ENCODE measurements at places on chromosomes 5 and 9.
A peak's percentile ranks its signal among the peaks of the same experiment; 100 is the strongest.

DNA sequence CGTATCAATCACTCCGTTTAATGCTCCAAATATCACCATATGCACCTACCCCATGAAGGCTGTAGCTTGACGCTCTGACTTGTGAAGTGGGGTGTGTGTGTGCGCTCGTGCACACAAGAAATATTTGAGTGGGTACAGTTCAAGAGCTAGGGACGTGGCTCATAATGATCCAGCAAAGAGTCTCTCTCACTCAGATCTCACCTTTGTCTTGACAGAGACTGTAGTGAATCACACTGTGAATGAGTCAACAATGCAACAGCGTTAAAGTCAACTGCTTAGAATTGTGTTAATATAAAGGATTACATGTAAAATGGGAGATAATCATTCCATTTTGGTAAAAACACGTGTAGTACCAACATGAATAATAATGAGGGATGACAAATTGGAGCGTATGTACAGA lies 119.4 kb downstream of the MED27 start:
- no peak for DNase-seq

DNA sequence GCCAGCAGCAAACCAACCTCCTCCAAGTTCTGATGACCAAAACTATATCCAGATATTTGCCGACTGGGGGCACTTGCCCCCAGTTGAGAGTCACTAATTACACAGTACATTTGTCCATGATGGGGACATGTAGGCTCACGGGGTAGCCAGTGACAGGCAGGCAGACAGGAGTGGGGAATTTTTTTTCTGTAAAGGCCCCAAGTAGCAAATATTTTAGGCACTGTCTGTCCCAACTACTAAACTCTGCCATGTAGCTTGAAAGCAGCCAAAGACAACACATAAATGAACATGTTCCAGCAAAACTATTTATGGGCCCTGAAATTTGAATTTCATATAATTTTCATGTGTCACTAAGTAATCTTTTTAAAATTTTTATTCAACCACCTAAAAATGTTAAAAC lies 80.7 kb downstream of the GRIA1 start:
- DNase-seq, result no peak

GRCh38 chr9:122991370-122991830 lies 42.1 kb upstream of the GPR21 start:
- peak; percentile 0 for DNase-seq

DNA sequence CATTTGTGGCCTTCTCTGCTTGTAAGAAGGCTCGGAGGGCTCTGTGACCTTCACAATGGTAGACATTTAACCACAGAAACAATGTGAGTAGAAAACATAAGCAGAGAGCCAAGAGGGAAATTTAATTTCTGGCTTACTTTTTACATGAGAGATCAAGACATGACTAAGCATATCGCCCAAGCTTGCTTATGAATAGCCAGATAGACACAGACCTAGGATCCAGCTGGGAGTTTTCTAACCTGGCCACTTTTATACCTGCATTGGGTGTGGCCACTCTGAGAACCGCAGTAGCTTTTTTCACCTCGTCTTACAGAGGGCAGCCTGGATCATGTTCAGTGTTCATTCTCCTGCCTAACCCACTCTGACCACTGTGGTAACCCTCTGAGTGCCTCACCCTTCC lies 244.9 kb upstream of the KCNN2 start:
- no peak for DNase-seq

DNA sequence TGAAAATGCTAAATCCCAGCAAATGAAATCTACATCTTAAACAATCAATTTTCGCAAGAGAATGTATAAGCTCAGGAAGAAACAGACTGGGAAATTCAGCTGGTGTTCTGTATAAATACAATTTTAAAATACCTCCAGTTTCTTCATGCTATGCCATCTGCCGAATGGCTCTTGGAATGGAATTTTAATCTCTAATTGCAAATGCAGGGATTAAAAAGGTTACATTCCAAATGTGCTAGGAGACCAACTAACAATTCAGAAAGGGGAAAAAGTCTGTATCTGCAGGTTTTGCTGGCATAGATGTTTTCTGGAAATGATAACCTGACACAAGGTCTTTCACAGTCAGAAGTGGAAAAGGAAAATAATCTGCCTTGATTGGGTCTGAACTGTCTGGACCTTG lies 379.7 kb downstream of the MAT2B start:
- DNase-seq, result no peak

GRCh38 chr9:21796768-21797167 lies 5.7 kb upstream of the MTAP start:
- DNase-seq, result no peak

DNA sequence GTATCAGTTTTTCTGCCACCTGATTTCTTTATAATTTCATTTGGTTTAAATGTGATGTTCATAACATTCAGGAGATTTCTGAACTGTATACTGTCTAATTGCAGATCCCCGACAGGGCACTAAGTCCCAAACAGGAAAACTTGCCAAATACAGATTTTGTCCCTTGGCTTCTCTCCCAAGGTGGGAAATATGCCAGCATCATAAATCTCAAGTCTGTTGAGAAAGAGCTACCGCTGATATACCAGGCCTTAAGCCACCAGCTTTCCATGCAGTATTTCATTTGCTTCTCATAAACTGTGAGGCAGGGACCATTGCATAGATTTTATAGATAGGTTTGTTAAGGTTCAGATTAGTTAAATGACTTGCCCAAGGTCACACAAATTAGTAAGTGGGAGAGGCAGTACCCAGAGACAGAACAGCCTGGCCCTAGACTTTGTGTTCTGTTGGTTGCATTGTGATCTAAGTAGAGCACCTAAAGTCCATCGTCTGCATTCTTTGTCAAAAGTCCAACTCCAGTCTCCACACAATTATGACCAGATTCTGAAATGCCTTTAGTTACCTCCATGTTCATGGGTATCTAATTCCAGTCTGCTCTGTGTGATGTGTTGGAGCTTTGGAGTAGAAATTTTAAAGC lies 16.2 kb downstream of the GPR21 start:
- no peak for DNase-seq

DNA sequence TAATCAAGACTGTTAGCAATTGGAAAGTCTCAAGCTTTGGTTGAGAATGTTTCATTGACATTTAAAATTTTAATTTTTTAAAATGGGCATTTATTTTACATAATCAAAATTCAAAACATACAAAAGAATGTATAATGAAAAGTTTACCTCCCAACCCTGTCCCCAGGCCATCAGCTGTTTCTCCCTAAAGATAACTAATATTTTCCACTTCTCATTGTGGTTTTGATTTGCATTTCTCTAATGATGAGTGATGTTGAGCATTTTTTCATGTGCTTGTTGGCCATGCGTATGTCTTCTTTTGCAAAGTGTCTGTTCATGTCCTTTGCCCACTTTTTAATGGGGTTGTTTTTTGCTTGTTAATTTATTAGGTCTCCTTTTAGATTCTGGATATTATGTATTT lies 11.4 kb upstream of the MACIR start:
- DNase-seq, result no peak

DNA sequence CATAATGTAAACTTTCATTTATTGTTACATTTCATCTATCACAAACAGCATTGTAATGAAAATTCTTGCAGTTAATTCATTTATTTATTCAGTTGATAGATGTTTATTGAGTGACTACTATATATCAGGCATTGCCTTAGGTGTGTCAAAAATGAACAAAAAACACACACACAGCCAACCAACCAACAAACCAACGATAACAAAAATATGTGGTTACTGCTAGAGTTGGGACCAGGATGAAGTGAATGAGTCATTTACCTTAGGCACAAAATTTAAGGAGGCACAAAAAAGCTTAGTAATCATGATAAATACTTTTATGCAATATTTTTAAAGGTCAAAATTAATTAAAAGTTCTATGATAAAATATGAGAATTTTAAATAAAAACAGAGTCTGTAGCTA lies 223.4 kb downstream of the CSNK1G3 start:
- no peak for DNase-seq

DNA sequence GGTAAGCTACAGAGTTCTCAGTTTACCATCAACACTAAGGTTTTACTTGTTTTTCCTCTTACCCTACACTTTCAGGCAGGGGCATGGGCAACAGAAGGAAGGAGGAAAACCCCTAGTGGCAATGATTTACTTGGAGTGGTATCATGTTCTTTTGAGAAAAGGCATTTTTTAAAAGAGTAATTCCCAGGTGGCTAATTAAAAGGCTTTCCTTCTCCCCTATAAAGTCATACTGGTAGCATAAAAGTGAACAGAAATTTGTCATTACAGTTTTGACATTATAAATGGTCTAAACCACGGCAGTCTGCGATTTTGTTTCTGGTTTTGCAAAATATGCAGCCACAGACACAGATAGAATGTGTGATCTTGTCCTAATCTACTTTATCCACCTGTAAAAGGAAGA lies 30.9 kb upstream of the OR2K2 start:
- DNase-seq, result no peak

- no peak for DNase-seq
Observed at GRCh38 chr5:142748132-142748531, 22.0 kb upstream of the ARHGAP26 start.

GRCh38 chr5:100464418-100464817 lies 70.8 kb upstream of the FAM174A start:
- no peak for DNase-seq

- no peak for DNase-seq
Observed at GRCh38 chr9:122551371-122551770, 1.5 kb upstream of the OR1N2 start.

GRCh38 chr9:3848445-3849114 lies 322.8 kb upstream of the RFX3 start:
- DNase-seq, result no peak

- DNase-seq, result no peak
Observed at GRCh38 chr5:106909716-106910115, 761.0 kb downstream of the EFNA5 start.

- DNase-seq, result no peak
Observed at GRCh38 chr9:36900856-36901220, 133.2 kb downstream of the PAX5 start.

DNA sequence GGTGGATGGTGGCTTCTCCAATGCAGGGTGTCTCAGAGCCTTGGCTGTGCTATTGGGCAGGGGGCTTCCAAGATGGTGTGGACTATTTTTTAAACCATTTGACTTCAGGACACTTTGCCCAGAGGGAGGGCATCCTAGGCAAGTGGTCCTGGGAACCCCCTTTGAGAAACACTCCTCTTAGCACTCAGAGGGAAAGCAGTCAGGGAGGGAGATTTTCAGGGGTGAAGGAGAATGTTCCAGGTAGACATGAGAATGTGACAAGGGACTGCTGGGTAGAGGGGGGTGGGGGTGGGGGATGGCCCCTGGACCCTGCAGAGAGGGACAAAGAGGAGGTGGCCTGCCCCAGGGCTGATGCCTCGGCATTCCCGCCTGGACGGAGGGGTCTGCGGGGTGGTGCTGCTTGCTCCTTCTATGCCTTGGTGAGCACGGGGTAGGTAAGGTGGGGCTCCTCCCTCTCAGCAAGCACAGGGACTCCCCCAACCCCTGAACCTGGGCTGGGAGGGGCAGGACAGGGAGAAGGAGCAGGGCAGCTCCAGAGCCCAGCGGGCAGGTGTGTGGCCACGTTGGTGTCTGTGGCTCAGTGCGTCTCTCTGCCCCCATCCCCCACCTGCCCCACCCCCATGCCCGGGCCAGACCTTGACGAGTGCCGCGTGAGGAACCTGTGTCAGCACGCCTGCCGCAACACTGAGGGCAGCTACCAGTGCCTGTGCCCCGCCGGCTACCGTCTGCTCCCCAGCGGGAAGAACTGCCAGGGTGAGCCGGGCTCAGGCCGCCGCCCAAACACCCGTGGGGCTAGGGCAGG lies 13.8 kb upstream of the ASS1 start:
- DNase-seq, result no peak

GRCh38 chr9:115230924-115231515 lies 113.1 kb upstream of the TNC start:
- DNase-seq, result no peak

DNA sequence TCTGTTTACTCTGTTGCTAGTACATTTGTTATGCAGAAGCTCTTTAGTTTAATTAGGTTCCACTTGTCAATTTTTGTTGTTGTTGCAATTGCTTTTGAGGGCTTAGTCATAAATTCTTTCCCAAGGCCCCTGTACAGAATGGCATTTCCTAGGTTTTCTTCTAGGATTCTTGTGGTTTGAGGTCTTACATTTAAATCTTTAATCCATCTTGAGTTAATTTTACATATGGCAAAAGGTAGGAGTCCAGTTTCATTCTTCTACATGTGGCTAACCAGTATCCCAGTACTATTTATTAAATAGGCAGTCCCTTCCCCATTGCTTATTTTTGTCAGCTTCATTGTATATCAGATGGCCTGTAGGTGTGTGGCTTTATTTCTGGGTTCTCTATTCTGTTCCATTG lies 792.4 kb downstream of the PTPRD start:
- DNase-seq, result no peak

DNA sequence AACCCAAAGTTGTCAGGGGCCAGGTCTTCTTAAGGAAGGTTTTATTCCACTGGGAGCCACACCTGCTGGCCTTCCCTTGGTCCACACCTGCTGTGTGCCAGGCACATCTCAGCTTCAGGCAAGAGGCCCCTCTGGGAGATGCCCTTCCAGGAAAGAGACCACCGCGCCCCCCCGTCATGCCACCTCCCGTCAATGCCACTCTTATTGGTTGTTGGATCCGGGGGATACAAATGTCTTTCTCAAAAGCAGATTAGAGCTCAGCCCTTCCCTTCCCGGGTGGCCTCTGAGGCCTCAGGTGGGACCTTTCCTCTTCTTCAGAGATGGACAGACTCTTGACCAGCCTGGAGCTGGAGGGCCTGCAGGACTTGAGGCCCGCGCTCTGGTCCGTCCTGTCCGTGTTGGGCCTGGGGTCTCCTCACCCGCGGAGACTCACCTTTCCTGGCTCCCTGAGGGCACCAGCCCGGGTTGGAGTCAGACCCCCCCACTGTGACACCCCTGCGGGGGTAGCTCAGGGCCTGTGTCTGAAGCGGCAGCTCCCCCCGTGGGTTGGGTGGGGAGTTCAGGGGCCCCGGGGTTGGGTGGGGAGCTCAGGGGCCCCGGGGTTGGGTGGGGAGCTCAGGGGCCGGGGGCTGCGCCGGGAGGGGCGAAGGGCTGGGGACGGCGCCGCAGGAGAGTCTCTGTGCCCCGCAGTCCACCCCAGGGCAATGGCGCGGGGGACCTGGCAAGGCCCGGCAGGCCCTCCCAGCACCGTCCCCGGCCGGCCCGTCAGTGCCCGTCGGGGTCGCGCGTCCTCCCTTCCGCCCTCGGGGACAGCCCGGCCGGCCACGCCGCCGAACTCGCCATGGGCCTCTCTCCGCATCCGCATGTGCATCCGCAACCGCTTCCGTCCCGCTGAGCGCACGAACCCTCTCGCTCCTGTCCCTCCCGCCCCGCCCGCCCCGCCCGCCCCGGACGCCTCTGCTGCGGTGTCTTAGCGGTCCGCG lies 3.7 kb upstream of the SLC9A3 start:
- DNase-seq, result no peak

- peak; percentile 4 for DNase-seq
Observed at GRCh38 chr5:76601470-76601869, 21.7 kb downstream of the F2RL2 start.

DNA sequence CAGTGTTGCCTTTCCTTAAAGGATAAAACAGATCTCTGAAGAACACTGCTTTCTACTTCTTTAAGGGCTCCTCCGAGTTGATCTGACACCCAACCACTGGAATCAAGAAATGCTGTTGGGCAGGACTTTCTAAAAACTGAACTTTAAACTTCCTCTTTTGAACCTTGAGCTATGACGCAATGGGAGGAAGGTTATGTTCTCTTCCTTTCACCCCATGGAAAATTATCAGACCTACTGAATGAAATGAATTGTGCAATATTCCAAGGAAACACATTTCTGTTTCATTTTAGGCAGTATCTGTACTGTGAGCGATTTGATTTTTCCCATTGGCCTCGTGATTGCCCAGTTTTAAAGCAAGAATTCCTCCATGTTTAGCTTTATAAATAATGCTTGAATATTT lies 206.0 kb upstream of the PRR16 start:
- no peak for DNase-seq
